ENCODE measurements at places on chromosomes 1 and 21.

DNA sequence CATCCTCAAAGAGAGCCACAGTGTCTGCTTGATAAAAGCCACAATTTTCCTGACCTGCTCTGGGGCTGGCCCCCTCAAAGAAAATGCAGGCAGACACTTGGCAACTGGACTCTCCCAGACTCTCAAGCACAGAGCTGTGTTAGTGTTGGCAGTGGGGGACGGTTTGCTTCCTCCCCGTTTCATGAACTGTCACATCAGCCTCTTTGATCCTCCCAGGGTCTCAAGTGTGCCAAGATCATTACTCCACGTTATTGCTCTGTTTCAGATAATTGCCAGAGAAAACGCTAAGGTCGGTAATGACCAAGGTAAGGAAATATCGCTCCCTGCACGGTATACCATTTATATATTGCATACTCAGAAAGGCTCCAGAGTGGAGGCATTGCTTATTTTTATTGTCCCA is 138.8 kb downstream of the NTMT2 start:
- no peak for DNase-seq

GRCh38 chr21:15795533-15795932 is 65.8 kb downstream of the USP25 start:
- DNase-seq, result no peak

GRCh38 chr1:44919400-44919799 is 67.0 kb downstream of the EIF2B3 start:
- DNase-seq, result no peak

DNA sequence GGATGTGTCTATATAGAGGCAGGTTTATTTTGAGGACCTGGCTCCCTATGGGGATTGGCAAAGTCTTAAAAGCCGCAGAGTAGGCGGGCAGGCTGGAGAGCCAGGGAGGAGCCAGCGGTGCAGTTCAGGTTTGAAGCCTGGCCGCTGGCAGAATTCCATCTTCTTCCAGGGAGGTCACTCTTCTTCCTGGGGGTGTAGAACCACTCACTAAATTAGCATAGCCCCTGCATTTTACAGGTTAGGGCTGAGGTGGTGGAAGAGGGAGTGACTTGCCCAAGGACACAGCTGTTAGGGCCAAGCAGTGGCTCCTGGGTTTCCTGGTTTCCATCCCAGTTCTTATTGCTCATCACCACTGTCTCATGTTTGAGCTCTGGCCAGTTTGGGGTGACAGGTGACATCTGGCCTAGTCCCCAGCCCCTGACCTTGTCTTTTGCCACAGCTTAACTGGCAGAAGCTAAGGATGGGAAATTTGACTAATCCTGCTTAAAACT is 1.4 kb downstream of the PINK1 start:
- DNase-seq, result no peak

DNA sequence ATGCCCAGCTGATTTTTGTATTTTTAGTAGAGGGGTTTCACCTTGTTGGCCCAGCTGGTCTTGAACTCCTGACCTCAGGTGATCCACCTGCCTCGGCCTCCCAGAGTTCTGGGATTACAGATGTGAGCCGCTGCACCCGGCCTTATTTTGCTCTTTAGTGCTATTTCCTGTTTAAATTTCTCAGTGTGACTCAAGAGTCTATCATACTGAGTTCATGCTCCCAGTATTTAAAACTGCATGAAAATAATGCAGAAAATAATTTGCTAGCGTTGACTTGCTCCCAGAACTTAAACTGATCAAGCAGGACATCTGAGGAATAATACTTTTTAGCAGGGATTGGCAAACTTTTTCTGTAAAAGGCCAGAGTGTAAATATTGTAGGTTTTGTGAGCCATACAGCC is 86.4 kb upstream of the C1orf21 start:
- no peak for DNase-seq

- DNase-seq, result no peak
Observed at GRCh38 chr1:157961805-157962762, 31.4 kb upstream of the KIRREL1 start.

GRCh38 chr1:227895828-227896685 is 51.7 kb downstream of the WNT9A start:
- DNase-seq, result no peak

DNA sequence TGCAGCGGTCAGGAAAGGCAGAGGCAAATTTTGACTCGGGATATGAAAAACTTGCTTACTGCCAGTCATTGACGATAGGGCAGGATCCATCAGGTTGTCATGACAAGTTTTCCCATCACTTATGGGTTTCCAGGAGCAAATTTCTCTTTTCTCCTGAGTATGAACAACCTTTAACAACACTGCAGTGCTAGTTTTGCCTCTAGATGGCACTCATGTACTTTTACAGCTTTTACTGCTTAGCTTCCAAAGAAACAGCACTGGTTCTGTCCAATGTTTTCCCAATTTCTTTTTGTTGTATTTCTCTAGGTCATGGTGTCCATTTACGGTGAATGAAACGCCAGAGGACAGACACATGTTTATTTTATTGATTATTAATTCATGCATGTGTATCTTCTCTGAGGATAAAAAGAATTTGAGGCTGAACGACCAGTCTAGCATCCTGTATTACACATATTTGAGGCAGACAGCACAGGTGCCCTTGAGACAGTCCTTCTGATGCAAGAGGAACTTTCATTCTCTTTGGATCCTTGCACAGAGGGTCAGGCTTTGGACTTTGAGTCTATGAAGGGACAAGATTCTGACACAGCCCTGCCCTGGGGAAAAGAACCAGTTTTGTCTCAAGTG is 112.3 kb upstream of the TRABD2B start:
- DNase-seq, result peak; percentile 67

GRCh38 chr1:159408862-159409400 is 23.1 kb upstream of the OR10J4 start:
- DNase-seq, result no peak

DNA sequence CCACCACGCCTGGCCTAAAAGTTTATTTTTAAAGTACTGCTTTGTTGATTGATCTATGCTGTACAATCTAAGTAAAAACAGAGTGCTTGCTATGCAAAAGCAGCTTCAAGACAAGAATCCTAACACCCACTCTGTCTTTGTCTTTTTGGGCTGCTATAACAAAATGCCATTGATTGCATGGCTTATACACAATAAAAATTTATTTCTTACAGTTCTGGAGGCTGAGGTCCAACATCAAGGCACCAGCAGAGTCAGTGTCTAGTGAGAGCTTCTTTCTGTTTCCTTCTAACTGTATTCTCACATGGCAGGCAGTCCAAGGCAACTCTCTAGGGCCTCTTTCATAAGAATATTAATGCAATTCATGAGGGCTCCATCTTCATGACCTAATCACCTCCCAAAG is 63.6 kb upstream of the GJA5 start:
- no peak for DNase-seq

- no peak for DNase-seq
Observed at GRCh38 chr1:168726281-168726680, 2.7 kb downstream of the DPT start.

DNA sequence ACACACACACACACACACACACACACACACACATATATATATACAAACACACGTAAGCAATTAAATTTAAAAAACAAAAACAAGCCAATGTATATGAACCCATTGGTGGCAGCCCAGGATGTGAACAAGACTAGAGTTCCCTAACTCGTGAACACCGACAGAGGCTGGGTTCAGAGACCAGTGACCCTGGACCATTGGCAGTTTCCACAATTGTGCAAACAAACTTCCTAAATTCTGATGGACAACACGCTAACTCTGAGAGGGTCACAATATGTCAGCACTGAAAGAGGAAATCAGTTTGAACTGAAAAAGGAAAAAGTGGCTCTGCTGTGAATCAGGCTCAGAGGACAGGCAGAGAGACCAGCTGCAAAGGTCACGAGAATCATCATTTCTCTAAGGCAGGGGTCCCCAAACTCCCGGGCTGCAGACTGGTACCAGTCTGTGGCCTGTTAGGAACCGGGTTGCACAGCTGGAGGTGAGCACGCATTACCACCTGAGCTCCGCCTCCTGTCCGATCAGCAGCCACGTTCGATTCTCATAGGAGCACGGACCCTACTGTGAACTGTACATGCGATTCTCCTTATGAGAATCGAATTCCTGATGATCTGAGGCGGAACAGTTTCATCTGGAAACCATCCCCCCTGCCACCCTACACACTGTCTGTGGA is 50.5 kb upstream of the ERO1B start:
- no peak for DNase-seq

DNA sequence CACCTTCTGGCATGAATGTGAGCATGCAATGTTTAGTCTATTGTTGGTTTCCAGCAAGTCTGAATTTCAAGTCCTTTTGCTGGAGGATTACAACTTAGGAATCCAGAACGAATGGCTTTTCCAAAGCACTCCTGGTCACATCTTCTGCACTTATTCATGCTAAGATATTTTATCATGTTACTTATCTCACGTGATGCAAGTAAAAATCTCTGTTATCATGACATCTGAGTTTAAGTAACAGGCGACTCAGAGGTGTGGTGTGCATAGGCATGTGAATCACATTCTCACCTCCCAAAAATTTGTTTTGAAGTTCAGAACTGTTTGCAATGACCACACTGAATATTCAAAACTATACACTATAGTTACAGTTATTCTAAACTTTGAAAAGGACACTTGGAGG is 204.8 kb upstream of the FGGY start:
- no peak for DNase-seq

DNA sequence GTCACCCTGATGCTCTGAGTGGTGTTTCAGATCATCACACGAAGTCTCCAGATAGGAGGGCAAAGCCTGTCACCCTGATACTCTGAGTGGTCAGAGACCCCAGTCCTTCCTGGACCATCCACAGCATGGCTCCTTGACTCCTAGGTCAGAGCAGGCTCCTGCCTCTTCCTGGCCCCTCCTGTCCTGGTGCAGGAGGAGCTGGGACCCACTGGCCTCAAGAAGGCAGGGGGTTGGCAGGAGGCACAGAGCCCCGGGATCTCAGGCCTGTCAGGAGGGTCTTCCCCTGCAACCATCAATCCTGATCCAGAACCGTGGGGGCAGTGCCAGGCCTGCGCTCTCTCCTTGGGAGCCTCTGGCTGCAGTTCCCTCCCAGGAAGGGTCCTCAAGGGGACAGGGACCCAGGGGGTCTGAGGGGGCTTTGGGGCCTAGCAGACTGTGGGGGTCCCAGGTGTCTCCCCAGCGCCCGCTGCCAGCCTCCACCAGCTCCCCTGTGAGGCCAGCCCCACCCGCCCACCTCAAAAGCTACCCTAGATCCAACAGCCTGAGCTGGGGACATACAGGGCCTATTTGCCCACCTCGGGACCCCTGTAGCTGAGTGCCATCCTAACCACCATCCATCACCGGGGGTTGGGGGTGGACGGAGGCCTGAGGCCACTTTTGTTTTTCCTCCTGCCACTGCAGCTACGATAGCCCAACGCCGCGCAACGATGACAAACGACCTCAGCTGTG is 27.5 kb downstream of the COL6A1 start:
- no peak for DNase-seq

- no peak for DNase-seq
Observed at GRCh38 chr21:19458295-19458694, 1054.7 kb upstream of the TMPRSS15 start.

GRCh38 chr1:64110924-64111777 is 92.3 kb upstream of the UBE2U start:
- DNase-seq, result no peak

DNA sequence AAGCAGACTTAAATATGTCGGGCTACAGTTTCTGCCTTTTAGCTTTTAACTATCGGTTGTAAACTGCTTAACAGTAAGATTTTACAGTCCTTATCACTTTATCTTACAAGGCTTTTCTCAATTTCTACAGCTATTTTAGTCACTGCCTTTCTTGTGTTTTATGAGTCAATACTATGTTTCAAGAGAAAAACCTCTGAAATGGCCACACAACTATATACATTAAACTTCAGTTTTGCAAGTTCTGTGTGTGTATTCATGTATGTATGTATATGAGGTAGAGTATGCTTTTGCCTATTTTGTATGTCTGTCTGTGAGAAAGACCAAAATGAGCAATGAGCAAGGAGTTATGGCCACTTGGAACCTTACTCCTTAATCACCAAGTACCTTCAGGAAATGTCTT is 169.8 kb downstream of the SYT2 start:
- no peak for DNase-seq

- peak; percentile 47 for DNase-seq
Observed at GRCh38 chr1:23664837-23665795, 26.5 kb upstream of the RPL11 start.

DNA sequence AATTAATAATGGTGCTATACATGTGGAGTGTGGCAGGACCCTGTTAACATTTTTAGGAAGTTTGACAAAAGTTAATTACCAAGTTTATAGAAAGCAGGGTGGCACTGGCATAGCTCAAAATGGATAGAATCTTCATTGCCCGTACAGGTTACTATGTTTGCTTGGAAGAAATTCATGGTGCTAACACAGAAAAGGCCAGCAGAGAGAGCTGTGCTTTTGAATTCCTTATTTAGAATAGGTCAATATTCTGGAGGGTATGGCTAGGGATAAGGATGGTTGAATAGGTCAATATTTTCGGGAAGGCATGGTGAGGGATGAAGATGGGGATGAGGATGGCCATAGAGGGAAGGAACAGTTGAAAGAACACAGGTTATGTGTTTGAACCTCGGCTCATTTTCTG is 345.1 kb downstream of the LMO4 start:
- no peak for DNase-seq

- DNase-seq, result no peak
Observed at GRCh38 chr1:10851024-10852013, 54.9 kb upstream of the CASZ1 start.

DNA sequence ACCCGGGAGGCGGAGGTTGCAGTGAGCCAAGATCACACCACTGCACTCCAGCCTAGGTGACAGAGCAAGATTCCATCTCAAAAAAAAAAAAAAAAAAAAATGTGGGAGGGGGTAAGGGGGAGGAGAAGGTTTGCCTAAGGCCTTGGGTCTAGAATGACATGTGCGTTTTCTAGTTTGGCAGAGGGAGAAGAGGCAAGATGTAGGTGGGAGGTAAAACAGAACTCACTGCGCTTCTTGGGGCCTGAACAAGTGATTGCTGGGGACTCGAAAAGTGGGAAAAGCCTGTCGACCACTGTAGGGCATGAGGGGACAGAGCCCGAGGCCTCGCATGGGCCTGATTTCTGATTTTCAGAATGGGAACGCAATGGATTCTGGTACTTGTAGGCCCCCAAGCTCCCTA is 19.9 kb downstream of the RUNX3 start:
- DNase-seq, result no peak

- DNase-seq, result no peak
Observed at GRCh38 chr1:16979475-16980327, 719 bp downstream of the MFAP2 start.

DNA sequence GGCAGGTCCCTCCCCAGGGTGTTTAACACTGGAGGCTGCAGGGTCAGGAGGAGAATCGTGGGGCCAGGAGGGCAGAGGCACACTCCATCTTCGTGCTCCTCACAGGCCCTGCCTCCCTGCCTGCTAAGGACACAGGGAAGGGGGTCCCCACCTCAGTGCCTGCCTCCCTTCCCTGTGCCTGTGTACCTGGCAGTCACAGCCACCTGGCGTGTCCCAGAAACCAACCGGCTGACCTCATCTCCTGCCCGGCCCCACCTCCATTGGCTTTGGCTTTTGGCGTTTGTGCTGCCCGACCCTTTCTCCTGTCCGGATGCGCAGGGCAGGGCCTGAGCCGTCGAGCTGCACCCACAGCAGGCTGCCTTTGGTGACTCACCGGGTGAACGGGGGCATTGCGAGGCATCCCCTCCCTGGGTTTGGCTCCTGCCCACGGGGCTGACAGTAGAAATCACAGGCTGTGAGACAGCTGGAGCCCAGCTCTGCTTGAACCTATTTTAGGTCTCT is 623 bp upstream of the BGLAP start:
- no peak for DNase-seq

GRCh38 chr1:232142403-232143314 is 487.3 kb downstream of the SIPA1L2 start:
- DNase-seq, result no peak

All from NCI-H1694 (cell line).